ENCODE measurements at places on chromosomes 5 and 9. TPM values are rescaled to one million over a fixed set of nuclear protein-coding genes. Genes with fewer than 3 reads are reported as not detected.

The SPINK6 gene
- not detected for total RNA-seq

The CORO2A gene
- total RNA-seq, result 0.49 TPM

The PDE6A gene
- not detected for total RNA-seq

The S100Z gene
- not detected for total RNA-seq

The AK8 gene
- total RNA-seq, result not detected

The PDLIM4 gene
- 77.6 TPM for total RNA-seq

The PRRX2 gene
- not detected for total RNA-seq

The ADAMTSL1 gene
- total RNA-seq, result 26.9 TPM

The SLC6A18 gene
- not detected for total RNA-seq

The EPB41L4A gene
- 18.3 TPM for total RNA-seq

The CFAP77 gene
- 0.20 TPM for total RNA-seq

The STK32A gene
- 0.18 TPM for total RNA-seq

The CCDC183 gene
- 0.26 TPM for total RNA-seq

The FAXDC2 gene
- total RNA-seq, result 5.0 TPM

The EMB gene
- total RNA-seq, result not detected

The SLC36A2 gene
- total RNA-seq, result not detected

The TAF11L5 gene
- total RNA-seq, result not detected

The SLC31A1 gene
- 17.5 TPM for total RNA-seq

The PCDHB15 gene
- 0.95 TPM for total RNA-seq

Measured in pulmonary artery endothelial cell (primary cell).